ENCODE measurements at places on chromosomes 1 and 21.

DNA sequence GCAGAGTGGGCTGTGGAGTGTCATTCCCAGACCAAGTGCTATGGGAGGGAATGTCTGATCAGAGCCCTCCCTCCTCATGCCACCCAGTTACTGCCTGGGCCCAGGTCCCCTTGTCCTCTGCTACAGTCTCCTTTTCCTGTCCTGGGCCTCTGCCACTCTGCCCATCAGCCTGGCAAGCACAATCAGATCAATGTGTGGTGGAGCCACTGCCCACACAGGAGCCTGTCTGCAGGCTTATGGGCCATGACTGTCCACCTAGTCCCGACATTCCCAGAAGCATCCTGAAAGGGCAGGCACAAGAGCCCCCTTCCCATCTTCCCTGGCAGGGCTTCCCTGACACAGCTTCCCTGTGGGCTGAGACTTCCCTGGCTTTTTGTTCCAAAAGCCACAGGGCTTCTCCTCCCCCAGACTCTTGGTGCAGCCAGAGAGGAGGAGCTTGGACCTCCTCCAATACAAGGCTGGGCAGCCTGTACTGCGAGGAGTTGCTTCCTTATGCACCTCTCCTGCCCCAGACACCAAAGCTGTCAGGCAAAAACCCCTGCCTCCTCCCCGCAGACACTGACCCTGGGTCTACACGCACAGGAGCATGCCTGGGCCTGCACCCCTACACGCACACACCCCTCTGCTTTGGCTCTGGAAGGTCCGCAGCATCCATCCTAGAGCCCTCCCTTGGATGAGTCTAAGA is 29.2 kb upstream of the CNTN2 start:
- no peak for DNase-seq

DNA sequence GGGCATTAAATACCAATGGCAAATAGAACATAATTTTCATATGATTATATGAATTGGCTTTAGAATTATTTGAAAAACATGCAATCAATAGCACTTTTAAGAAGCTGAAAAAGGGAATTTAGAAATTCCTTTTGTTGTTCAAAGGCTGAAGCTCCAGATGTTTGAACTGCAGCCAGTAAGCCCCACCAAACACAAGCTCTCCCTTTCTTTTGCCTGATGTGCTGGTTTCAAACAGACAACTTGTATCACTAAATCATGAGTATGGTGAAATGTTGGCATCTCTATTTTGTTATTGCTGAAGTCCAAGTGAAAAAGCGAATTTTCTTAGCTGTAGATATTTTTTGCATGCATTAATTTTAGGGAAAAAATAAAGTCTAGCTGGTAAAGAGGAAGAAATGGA is 27.5 kb upstream of the NCAM2 start:
- no peak for DNase-seq

DNA sequence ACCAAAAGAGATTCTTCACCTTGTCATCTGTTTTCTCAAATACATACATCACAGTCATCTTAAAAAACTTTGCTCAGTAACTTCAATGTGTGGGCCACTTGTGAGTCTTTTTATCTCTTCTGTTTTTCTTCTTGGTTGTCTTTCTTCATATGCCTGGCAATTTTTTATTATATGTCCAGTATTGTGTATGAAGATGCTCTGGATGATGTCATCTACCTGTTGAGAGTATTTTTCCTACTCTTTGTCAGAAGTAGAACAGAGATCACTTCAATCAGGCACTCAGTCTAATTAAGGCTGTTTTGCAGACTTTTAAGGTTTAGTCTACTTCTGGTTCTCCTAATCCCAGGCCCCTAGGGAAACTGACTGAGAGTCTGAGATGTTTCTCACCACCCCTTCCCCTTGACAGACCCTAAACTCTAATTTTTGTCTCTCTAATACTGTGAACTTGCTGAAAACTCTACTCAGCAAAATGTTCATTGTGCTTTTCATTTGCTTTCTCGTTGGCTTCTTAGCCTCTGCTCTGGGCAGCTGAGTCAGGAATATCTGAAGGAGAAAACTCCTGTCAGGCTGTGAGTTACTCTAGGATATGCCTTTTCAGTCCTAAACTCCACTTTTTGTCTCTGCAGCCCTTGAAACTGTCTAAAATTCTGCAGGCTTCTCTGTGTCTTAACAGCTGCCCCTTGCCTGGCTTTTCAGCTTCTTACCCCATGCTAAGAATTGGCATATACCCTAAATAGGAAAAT is 33.0 kb upstream of the DNAJC6 start:
- no peak for DNase-seq

DNA sequence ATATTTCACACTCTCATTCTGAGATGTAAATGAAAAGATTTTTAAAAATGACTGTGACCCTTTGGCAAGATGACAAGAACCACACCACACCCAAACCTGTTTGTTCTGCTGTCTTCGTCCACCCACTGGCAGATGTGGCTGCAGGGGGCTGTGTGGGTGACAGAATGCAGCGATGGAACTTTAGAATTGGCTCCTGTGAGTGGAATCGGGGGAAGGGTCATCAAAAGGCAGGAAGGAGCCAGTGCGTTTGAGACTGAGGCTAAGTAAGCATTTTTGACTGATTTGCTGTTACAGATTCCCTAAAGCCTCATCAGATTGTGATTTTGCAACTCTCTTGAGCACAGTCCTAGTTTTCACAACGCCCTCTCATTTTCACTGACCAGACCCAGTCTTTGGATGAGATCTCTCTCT is 111.2 kb upstream of the ADGRL2 start:
- DNase-seq, result no peak

DNA sequence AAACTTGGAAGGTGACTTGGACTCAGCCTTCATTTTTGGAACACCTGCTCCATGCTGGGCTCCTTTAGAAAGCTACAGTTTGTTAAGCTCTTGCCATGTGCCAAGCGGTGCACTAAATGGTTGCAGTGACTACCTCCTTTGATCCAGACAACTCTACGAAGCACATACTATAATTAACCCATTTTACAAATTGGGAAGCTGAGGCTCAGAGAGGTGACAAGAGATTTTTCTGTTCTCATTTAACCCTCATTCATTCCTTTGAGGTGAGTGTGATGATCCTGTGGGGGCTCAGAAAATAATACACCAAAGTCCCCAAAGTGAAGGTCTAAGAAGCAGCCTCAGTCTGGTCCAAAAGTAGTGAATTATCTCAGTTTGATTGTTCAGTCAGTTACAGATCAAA is 1.6 kb upstream of the PAQR7 start:
- no peak for DNase-seq

DNA sequence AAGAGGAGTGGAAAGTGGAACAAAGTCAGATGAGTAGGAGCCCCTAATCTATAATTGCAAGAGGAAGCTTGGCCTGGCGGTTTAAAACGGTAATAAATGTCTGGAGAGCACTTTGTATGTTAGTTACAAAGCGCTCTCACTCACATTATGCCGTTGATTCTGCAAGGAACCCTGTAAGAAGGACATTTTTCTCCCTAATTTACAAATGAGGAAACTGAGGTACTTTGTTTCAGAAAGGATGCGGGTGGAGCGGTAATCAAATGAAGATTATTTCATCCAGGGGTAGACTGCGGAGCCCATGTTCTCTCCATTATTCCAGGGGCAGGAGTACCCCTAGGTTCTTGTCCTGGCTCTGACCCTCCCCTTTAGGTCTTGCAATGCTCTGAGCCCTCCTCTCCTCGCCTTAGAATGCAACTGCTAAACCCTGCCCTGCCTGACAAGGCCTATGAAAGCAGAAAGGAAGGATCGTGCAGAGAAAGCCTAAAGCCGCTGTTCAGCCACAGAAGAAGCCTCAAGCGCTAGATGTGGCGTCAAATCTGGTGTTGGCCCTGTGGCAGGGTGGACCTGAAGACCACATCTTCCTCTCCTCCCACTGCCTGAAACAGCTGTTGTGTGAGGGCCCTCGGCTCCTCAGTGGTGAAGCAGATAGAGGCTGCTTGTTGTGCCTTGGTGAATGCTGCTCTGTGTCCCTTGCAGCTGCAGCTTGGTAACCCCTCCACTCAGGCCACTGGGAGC is 588 bp upstream of the PACC1 start:
- DNase-seq, result peak; percentile 22

DNA sequence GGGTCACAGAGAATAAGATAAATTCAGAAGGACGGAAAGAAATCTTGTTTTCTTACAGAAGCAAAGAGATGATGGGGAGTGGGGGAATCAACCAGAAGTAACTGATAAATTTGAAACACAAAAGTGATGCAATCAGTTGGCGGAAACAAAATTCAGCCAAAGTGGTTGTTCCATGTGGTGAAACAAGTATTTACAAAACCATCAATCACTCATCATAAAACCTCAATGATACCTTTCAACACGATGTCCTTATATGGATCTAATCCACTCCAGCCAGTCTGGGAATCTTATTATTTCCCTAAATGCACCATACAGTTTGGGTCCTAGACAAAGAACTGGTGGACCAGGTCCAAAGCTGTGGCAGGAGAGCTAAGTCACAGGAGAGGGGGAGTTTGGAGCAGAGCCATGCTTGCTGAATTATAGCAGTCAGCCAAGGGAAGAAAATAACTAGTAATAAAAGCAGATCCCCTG is 303.8 kb upstream of the LRRC7 start:
- no peak for DNase-seq

- DNase-seq, result no peak
Observed at GRCh38 chr21:22083899-22084298, 1085.7 kb downstream of the NCAM2 start.

DNA sequence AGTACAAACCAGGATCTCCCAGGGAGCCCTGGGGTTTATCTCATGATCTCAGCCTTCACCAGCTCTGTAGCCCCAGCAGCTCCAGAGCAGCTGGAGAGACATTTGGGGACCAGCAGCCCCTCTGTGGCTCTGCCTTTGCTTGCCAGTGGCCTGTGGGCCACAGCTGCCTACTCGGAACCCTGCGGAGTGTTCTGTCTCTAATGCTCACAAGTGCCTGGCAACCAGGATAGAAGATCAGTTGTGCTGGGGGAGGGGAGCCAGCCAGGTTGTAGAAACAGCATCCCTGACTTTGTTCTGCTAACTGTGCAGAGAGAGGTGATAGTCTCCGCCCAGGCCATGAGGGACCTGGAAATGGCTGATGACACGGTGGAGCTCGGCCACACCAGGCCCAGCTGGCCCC is 50.9 kb upstream of the KCNJ15 start:
- no peak for DNase-seq

DNA sequence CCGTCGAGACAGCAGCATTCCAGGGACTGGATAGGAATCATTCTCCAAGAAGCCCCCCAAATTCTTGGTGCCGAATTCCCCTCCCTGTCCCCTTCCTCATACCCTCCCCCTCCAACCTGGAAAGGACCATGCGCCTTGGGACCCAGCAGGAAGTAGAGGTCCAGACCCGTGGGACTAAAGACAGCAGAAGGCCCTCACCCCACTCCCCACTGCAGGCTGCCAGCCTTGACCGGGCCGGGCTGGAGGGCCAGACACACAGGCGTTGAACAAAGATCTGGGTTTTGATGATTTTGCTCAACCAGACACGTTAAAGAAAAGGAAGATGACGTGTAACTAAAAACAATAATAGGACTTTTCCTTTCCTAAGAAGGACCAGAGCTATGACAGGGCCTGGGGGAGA is 286.5 kb downstream of the NPHP4 start:
- no peak for DNase-seq

- DNase-seq, result no peak
Observed at GRCh38 chr1:84735483-84735882, 45.2 kb upstream of the SSX2IP start.

GRCh38 chr1:169326261-169326955 is 41.2 kb downstream of the NME7 start:
- no peak for DNase-seq

- DNase-seq, result no peak
Observed at GRCh38 chr1:21184276-21184675, 7.6 kb upstream of the EIF4G3 start.

- DNase-seq, result peak; percentile 16
Observed at GRCh38 chr1:235108876-235109275, 19.8 kb downstream of the TOMM20 start.

GRCh38 chr1:113811156-113811887 is 954 bp downstream of the RSBN1 start:
- DNase-seq, result no peak

DNA sequence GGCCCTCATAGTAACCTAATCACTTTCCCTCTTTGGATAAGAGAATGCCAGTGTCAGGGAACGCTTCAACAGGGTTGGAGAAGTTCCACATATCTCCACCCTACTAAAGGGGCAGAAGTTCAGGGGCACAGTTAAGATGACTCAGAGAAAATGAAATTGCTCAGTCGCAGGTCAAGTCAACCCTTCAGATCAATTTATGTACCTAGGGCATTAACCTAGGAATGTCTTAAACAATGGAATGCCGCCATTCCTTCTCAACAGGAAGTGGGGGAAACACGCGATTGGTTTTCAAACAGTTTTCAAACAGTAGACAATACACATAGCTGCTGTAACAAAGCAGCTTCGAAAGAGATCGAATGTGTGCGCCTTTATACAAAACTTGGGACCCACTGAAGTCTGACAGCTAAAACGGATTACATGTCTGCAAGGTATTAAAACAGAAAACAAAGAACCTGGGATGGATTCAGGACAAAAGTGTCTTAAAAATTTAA is 897 bp downstream of the SLC25A24 start:
- DNase-seq, result no peak

DNA sequence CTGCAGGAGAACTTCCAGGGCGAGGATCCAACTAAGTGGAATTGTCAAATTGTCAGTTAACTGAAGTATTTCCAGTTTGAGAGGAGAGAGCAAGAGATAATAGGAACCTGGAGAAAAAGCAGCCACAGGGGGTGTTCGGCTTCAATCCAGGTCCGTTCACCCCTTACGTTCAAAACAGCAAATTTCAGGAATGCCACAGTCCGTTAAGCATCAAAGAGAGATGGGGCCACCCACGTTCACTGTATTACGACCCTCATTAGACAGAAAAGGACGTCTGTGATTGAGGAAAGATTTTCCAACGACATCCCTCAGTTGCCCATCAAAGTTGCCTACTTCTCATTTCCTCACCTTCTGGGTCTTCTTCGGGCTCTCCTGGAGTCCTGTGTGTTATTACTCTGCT is 422.5 kb upstream of the VAMP3 start:
- no peak for DNase-seq

DNA sequence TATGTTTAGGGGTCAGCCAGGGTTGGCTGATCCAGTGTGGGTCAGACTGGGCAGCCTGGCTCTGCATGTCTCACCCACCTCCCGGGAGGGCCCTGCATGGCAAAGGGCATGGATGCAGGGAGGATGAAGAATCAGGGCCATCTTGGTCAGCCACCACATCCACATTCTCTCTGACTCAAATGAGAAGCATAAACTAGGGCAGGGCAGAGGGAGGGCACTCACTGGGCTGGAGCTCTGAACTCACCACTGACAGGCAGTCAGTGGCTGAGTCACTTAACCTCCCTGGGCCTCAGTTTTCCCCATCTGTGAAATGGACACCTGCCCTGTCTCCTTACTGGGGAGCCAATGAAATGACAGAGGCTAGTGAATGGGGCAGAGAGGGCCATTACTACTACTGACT is 4.3 kb upstream of the CELA2A start:
- no peak for DNase-seq

DNA sequence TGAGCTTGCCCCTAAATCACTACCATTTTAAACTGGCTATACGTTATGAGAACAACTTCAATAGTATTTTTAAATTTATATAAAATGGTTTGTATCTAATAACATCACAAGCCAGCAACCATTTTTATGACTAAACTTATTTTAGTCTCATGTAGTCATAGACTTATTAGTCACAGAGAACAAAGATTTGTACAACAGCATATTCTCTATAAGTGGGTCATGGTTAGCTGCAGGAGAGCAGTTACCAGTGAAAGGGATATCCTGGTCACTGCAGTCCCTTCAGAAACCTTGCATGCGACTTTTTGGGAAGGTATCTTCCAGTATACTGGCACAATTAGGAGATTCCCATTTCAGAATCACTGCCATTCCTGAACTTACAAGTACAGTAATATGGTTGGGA is 90.0 kb downstream of the HFM1 start:
- DNase-seq, result no peak

Data from activated T-cell treated with anti-CD3 and anti-CD28 coated beads, Interleukin-2, amount 50 U/mL, for 48 hours (primary cell).